ENCODE measurements at places on chromosomes 4 and X.

GRCh38 chr4:173051716-173052115, 116.9 kb upstream of the GALNT7 start:
- no peak for DNase-seq

GRCh38 chrX:2581296-2581695, 80.5 kb upstream of the DHRSX start:
- DNase-seq: no peak

DNA sequence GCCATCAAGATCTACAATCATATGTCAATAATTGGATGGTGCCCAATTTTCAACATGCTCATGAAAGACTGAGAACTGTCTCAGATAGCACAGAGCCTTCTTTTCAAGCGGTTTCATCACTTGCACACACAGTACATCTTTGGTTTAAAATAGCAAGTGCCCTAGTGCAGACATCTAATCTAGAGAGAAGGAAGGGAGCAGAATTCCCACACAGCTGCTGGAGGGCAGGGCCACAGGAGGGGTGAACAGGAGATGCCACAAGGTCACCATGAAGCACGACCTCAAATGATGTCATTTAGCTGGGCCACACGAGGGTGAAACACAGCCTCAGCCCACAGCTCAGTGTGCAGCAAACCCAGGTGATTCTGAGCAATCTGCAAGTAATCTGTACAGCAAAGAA, 24.3 kb downstream of the LEF1 start:
- DNase-seq: no peak

DNA sequence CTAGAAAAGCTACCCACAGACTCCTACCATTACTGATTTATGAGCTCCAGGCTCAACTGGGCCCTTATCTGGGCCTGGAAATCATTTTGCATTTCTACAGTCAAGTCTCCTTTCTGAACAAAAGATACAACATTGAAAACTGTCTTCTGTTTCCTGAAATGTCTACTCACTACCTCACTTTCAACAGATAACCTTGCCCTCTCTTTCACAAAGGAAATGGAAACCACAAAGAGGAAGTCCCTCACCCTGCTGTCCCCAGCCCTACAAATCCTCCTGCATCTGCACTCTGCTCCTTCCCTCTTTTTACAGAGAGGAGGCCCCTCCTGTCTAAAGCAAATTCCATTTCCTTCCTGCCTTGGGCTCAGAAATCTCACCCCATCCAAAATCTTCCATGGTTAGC, 24.8 kb upstream of the CYBB start:
- DNase-seq: no peak

- DNase-seq: no peak
Measured at GRCh38 chrX:112846187-112846586, 5.6 kb upstream of the AMOT start.

GRCh38 chr4:129488427-129488826, 392.5 kb downstream of the C4orf33 start:
- no peak for DNase-seq

DNA sequence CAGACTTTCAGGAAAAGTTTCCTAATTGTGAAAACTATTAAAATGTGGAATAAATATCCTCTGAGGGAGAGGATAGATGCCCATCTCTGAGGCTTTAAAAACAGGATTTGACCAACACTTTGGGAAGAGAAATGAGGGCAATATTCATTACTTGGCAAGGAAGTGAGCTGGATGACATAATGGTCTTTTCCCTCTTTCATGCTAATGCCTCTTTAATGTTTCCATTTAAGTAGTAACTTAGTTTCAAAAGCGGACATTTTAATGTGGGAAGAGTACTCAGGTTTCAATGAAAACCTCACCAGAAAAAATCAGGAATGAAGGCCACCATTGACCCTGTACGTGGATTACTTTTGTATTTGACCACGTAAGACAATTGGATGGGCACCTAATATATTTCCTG, 503.3 kb downstream of the ANKRD50 start:
- no peak for DNase-seq

DNA sequence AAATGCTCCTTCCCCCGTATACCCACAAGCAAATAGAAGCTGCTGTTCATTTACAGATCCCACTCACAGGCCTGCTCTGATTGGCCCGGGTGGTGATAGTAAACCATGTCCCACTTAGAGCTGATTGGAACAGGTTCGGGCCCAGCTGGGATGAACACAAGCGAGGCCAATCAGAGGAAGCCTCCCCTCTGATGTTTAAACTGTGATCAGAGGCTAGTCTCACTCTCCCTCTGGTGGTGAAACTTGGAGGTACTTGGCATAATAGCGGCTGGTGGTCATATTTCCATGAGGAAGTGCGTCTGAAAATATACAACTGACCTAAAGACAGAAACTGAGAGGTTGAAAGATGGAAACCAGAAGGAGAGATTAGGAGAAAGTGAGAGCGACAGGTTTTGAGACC, 51.5 kb upstream of the TRPC3 start:
- no peak for DNase-seq

DNA sequence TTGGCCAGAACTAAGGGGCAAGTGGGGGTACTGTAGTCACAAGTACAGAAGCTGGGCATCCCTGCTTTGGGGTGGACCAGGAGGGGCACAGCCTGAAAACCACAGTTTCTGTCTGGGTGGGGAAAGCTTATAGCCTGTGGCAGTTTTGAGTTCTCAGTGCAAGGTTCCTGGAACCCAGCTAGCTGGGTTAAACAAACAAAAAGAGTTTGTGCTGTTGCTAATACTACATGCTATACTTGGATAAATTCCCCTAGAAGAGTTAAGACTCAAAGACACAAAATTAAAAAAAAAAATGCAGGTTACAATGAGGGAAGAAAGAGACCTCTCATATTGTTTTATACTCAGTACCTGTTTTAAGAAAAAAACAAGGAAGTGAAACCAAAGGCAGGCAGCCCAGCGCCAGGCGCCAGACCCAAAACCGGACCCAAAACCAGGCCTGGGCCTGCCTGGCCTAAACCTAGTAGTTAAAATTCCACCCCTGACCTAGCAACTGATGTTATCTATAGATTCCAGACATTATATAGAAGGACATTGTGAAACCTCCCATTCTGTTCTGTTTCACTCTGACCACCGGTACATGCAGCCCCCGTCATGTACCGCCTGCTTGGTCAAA, 50.8 kb downstream of the SLC2A9 start:
- no peak for DNase-seq

DNA sequence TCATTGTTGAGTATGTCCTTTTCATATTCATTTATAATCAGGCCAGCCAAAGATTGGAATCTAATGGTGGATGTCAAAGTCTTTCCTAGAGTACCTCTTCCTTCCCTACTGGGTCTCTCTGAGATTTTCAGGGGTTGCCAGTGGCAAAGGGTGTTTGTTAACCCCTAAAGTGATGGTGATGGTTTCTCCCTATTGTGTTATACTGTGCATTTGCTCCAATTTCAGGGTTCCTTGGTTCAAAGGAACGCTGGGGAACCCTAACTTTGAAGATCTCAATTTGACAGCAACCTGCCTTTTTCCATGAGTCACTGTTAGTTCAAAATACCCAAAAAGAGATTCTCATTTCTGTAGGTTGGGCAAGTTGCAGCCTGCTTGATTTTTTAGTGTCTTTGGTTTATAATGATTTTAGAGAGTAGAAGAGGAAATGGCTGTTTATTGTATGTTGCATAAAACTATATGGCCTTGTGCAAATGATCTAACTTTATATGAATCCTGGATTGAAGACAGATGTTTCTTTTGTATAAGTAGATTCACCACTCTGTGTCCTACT, 23.0 kb downstream of the GAB1 start:
- DNase-seq: no peak

DNA sequence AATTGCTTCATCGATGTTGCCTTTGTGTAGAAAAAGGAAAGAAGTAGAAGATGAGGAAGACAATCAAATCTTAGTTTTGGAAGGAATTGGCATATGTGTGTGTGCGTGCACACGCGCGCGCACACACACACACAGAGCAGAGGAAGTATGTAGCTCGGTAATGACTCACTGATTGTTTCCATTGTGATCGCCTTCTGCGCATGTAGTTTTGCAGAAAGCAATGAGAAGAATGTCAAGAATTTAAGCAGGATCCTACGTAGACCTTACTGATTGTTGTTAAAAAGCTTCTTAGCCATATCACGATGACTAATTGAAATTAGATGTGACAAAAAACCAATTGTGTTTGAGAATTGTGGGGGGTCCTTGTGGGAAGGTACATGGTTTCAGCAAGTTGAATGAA, 12.8 kb upstream of the LIMCH1 start:
- no peak for DNase-seq

GRCh38 chrX:40172401-40173142, 74.8 kb upstream of the BCOR start:
- DNase-seq: no peak

DNA sequence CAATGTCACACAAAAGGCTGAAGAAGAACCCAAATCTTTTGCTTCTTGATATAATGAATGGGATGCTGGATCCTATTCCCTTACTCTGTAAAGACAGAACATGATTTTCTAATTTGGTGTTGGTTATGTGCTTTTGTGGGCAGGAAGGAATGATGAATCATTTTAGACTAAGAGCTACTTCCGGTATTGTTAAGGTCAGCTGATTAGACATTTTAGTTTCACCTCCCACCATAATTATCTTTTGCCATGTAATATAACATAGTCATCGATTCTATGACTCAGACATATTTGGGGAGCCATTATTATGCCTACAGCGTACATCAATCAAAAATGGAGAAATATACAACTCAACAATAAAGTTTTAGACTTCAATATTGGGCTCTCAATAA, 265.3 kb downstream of the ZNF674 start:
- DNase-seq: no peak

DNA sequence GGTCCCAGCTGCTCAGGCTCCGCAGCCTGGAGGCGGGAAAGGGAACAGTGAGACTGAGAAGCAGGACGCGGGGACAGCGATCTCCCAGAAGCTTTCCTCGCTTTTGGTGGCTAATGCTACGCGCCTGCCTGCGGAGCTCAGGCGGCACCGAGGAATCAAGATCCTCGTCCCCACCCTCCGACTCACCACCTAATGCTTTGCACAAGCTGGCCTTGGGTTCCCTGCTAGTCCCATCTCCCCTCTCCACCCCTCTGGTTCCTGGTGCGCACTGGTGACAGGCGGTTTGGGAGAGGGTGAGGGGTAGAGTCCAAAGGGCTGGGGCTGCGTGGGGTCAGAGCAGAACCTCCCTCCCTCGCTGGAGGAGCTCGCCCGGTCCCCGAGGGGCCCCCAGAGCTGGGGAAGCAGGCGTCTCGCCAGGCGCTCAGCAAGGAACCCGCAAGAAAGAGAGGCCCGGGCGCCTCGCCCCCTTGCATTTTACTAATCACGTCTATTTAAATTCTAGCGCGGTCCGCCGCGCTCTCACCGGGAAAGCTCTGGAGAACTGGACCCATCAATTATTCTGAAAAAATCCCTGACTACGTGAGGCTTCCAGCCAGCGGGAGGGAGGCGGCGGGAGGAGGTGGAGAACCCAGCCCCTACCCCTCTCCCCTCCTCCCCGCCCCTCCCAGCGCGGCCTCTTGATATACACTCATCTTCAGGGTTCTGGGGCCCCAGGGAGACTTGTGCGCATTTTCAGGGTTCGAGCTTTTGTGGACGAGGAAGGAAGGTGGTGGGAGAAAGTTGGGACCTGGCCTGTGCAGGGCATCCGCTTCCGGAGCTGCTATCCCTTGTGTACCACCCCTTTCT, 9.1 kb downstream of the POU4F2 start:
- no peak for DNase-seq

DNA sequence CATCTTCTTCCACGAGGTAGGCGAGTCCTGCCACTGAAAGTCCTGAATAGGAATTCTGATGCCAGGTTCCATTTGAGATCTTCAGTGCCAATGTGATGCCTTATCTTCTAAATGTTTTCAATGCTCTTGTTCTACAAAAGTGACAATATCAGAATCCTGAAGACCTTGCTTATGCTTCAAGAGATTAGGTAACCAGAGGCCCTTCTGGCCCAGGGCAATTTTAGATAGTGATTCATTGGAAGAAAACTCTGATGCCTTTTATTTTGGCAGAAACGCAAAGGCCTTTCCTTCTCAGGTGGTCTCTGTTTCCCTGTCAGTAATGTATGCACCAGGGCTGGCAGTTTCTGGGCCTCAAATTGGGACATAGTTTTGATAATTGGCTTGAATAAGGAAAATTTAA, 144.8 kb downstream of the CEP135 start:
- DNase-seq: no peak

- DNase-seq: no peak
Measured at GRCh38 chr4:186746581-186746980, 22.9 kb upstream of the FAT1 start.

DNA sequence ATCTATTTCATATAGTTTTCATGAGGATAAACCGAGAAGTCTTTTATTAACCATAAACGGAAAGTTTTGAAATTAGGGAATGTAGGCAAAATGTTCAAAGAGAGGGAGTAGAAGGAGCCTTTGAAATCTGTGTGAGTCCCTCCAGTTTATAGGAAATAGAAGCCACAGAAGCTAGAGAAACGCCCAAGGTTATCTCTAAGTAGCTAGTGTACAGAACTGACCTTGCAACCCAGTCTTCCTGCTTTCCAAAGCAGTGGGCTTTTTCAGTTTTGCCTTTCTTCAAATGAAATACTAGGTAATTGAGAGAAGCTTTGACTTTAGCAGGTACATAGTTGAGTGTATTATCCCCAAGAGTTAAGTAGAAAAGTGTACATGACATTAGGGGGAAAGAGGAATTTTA, 39.4 kb downstream of the STIM2 start:
- no peak for DNase-seq

- no peak for DNase-seq
Measured at GRCh38 chrX:19046343-19047215, 62.7 kb upstream of the PHKA2 start.

DNA sequence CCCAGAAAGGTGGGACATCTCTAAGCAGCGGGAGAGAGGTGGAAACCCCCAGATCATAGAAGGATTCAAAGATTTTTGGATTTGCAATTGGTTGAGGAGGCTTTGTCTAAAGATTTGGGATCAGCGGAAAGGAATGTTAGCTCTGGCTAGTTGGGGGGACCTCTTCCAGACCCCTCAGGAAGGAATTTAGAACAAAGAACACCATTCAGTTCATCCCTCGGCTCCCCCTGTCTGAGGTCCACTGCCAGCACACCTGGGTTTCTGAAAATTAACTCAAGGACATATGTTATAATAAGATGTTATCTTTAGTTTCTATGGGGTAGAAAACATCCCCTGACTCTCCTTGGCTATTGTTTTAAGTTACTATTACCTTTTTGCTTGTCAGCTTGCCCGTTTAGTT, 163.6 kb downstream of the CEP135 start:
- DNase-seq: no peak

- DNase-seq: no peak
Measured at GRCh38 chr4:88027611-88028608, 20.5 kb downstream of the PKD2 start.

DNA sequence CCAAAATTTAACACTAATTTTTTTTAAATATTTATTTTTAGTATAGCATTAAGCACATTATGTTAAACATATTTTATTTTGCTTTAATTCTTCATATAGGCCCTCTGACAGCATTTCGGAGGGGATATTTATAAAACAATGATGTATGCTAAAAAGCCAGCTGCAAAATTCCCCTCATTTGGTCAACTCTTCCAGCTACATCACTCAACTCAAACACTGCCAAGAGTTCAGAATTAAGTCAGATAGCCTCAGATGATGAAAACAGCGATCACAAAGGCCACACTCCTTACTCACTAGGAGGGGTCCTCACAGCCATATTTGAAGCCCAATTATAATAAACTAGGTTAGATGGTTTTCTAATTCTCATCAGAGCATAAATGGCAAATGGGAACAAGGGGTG, 146.6 kb downstream of the ADAMTS3 start:
- DNase-seq: no peak

- no peak for DNase-seq
Measured at GRCh38 chr4:169024762-169025161, 14.7 kb upstream of the CBR4 start.

Data from stimulated activated CD4-positive, alpha-beta T cell treated with anti-CD3 and anti-CD28 coated beads, Interleukin-1b, Interleukin-23, amount 100 ng/mL, for 24 hours (primary cell).